ENCODE measurements at places on chromosomes 7 and 10. TPM values are rescaled to one million over a fixed set of nuclear protein-coding genes. Genes with fewer than 3 reads are reported as not detected.

DNA sequence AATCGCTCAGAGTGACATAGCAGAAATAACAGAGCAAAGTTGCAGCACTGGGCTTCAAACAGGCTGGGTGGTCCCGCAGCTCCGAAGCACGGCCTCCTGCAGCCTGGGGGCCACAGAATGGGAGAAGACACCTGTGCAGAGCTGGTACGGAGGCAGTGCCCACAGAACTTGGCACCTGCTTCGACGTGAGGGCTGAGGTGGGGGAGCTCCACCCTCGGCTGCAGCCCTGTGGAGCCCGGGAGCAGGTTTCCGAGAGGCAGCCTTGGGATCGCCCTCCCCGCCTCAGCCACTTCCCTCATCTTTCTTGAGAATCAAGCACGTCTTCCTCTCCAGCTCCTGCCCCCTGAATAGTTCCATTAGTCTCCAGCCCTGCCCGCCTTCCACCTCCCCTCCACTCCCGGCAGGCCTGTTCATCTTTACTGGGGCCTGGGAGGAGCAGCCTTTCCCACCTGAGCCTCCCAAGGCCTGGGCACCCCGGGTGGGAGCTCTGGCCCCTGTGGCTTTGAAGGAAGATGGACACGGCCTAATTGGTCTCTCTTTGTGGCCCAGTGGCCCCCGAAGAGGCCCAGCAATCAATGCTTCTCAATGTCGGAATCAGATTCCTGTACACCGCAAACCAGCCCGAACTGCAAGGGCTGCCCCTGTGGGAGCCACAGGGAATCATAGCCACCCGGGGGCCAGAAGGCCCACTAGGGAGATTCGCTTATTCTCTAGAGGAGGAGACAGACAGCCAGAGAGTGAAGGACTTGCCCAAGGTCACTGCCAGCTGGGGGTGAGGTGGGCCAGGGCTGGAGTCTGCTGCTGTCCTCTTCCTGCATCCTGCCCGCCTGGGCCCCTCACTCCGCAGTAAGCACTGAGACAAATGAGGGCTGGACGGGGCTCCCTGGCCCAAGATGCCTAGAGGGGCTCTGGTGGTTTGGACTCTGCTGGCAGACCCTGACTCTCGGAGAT, 17.0 kb upstream of the PCBD1 start:
- no peak for DNase-seq

The DHTKD1 gene
- 13.3 TPM for total RNA-seq

The SPAG6 gene
- not detected for total RNA-seq

- DNase-seq, result no peak
Measured at GRCh38 chr10:108469940-108470339, 1305.4 kb upstream of the SORCS1 start.

The FLNC gene
- 31.9 TPM for total RNA-seq

The FOXK1 gene
- total RNA-seq, result 28.5 TPM
